Urinary bladder (tissue), 4 donors: ENCODE measurements at places on chromosomes 5 and 9. TPM values are rescaled to one million over a fixed set of nuclear protein-coding genes. Genes with fewer than 3 reads are reported as not detected.

SOX30 gene
- total RNA-seq = not detected

GRCh38 chr9:15317836-15318235 is 10.8 kb upstream of the TTC39B start:
- no peak for DNase-seq

- DNase-seq = no peak
These were observed 97.6 kb downstream of the FRMD3 start for GRCh38 chr9:83440641-83441040.

SMIM32 gene
- not detected for total RNA-seq

NR4A3 gene
- 4.7 TPM for total RNA-seq

CDO1 gene
- 21.1 TPM for total RNA-seq

- no peak for DNase-seq
These were observed 4.1 kb downstream of the ASB6 start for GRCh38 chr9:129637673-129638439.

PPP6C gene
- 19.9 TPM for total RNA-seq

- no peak for DNase-seq
These were observed 62.7 kb downstream of the EPB41L4A start for GRCh38 chr5:112356178-112356956.

- DNase-seq = no peak
These were observed 59.6 kb downstream of the BARX1 start for GRCh38 chr9:93895535-93895934.

DNA sequence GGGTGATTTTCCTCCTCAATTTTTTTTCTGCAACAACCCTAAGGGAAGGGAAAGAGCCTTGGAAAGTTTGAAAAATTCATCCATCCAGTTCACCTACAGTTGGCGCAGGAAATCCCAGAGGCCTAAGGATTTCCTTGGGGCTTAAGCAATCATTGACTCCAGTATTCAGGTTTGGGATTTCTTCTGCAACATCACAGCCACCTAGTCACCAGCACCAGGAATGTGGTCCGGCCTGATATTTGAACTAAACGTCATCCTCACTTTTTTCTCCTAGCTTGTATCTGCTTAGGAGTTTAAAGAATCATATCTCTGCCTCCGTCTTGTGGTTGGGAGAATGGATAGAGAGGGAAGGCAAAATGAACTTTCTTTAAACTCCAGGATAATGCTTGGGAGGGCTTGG is 20.2 kb upstream of the TLE4 start:
- DNase-seq = no peak

GHR gene
- total RNA-seq = 34.6 TPM

HMCN2 gene
- total RNA-seq = 15.9 TPM

GRCh38 chr5:65021527-65022226 is 252.9 kb downstream of the CWC27 start:
- no peak for DNase-seq

C9orf57 gene
- not detected for total RNA-seq

GRCh38 chr5:167964529-167964928 is 326.9 kb upstream of the WWC1 start:
- no peak for DNase-seq

GRCh38 chr5:157593052-157593757 is 17.6 kb upstream of the ADAM19 start:
- DNase-seq = no peak

DNA sequence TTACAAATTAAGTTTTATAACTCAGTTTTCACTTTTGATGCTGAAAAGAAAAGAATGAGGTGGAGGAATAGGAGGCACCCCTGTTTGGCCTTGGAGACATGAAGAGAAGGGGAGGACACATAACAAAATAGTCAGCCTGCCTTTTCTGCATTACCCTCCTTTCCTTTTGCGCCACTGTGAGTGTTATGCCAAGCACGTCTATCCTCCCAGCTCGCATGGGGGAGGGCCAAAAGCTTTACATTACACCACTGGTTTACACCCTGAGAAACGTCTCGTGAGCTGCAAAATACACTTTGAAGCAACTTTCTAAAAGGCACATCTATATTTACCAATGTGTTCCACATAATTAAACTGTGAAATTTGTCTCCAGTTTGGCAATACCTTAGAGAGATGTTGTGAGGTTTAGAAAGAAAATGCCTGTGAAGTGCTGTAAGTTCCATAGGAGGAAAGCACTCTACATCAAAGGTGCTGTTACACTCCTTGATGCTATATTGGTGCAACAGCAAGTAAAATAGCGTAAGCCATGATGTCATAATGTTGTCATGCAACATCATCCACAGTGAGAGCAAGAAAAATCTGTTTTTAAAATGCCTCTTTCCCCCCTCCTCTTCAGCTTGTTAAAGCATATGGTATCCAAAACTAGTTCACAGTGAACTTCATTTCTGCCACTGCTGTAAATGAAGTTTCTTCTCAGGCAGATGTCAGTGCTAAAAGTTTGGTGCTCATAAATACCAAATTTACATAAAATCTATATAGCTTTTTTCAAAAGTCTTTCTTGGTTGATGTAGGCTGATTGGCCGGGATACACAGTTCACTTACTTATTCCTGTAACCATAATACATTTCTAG is 50.3 kb downstream of the CETN3 start:
- DNase-seq = no peak

DNA sequence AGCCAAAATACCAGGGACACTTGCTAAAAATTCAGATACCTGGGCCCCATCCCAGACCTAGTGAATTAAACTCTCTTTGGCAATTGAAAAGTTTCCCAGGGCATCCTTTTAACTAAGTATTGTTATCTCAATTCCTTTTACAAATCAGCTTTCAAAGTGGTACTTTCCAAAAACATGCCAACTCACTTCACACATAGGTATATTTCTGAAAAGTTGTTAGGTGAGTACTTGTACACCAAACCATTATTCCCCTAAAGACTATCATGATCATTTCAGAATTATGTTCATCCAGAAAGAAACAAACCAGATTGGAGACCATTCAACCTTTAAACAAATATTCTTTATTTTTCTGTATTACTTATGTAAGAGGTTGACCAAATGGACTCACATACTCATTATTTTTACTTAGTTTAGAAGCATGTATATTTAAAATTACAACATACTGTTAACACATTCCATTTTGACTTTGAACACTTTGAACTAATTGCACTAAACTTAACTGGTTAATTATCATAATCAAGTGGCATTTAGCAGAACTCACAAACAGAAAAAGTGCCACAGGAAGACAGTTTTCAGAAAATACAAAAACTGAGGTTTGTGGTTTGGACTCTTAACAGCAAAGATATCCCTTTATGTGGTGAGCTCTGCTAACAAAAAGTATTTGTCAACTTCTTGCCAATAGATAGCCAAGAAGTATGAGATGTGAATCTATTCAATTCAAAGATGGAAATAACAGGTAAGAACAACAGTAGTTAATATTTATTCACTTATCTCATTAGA is 40.7 kb downstream of the KIAA0825 start:
- DNase-seq = no peak

DNA sequence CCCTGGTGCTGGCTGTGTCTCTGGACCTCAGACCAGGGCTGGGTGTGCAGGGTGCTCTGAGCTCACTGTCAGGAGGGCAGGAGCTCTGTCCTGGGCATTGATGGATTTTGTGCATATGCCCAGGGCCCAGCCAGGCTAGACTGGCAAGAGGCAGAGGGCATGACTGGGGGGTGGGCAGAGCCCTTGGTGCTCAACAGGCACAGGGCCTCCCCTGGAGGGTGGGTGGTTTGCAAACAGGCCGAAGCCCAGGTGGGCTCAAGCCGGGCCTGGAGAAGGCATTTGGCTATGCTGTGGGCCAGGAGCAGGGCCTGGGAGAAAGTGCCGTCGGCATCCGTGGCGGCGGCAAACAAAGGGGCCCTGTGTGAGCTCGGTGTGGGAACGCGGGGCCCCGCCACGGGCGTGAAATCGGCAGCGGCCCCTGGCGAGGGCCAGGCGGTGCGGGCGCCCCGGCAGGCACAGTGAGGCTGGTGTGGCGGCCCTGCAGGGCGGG is 1.9 kb upstream of the NRARP start:
- DNase-seq = no peak

DNA sequence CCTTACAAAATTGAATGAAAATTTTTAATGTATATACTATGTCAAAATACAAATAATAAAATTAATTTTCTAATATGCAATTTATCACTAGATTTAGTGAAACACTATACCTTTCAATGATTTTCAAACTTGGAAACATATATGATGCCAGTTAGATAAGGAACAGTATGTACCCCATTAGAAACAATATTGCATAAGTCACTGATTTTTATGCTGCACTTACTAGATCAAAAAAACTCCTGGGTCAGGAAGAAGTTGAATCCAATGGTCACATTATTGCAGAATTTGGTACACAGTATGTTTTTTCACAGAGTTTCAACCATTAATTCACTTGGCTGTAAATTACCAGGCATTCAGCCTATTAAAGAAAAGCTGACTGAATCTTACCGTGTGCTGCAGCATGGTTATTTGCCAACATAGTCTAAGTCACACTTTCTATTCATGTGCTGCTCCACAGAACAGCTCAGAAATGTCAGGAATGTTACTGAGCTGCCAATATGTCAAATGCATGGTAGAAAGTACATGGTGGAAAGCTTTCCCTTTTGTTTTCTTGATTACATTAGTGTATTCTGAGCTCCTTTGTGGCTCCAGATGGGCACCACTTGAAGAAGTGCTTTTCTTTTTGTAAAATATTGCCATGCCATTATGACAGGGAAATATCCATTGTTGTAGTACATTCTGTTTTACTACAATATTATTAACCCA is 9.9 kb upstream of the PRR16 start:
- DNase-seq = no peak

DNA sequence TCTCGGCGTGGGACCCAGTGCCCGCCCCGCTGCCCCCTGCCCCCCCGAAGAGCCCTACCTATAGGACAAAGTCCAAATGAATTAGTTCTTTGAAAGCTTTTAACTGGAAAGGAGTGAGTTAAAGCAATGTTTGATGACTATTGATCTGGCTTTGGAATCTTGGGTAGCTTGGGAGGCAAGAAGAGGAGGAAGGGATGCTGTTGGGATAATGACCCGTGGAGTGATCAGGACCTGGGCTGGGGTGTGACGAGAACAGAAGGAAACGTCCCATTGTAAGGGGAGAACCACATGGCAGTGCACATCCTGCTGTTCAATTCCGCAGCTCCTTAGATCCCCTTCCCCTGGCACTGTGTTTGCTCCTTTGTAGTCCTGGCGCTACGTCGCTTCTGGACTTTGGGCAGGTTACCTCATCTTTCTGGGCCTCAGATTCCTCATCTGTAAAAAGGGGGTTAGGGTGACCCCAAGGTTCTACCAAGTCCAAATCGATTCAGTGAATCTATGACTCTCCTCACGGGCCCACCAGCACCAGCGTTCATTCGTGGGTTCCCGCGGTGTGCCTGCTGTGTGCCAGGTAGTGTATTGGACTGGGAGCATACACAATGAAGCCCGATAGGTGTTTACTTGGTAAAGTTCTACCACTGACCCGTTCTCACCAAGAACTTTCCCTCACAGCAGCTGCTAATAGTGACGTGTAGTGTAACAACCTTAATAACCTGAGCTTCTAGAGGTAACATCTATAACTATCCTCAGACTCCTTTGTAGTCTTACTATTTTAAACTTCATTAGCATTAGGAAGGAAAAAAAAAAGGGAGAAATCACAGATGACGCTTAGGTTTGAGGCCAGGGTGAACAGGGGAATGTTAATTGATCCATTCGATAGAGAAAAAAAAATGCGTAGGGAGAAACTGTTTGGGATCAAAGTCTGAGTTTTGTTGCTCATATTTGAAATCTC is 1.1 kb upstream of the NADK2 start:
- no peak for DNase-seq

GRCh38 chr5:112978836-112979235 is 2.2 kb downstream of the DCP2 start:
- DNase-seq = no peak
